LNCaP clone FGC (cell line): ENCODE measurements at places on chromosomes 7 and 10.

DNA sequence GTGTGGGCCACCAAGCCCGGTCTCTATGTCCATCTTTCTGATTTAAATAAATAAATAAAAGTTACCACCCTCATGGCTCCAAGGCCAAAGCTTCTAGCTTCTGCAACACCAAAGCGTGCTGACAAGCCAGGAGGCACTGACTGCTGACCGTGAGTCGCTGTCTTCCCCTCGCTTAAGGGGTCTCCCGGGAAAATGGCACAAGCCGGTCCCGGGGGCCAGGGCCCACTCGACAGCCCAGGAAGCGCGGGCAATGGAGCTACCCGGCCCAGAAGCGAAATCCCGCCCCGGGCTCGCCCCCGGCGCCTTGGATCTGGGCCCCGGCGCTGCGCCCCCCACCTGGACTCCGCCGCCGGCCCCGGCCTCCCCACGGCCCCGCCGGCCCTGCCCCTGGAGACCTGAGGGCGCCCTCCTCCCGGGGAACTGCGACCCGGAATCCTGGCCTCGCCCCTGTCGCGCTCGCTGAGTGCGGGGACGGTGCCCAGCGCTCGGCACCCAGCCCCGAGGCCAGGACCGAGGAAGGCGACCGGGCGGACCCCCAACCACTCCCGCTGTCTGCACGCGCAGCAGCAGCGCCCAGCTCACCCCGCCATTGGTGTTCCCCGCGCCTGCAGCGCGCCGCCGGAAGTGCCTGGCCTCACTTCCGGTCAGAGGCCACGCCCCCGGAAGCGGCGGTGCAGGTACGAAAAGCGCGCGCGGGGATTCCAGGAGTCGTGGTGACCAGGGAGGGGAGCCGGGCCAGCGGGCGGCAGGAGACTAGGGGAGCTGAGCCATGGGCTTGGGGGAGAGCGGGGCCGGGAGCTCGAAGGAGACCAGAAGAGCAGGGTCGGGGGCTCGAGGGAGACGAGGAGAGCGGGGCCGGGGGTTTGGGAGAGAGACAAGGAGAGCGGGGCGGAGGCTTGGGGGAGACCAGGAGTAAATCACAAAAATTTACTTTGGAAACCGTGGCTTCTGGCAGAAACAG is at the start of the genes MRM2 and NUDT1:
Gene MRM2, minus strand, starts transcription at position 626 of the 961 bp plus-strand sequence. Its CDS starts 36 bp downstream, at position 590.
Gene NUDT1, plus strand, starts transcription at position 647 of the 961 bp plus-strand sequence. CDS start 2,349 bp downstream, outside the sequence.
- peak; percentile 22 for DNase-seq

- no peak for DNase-seq
Observed at GRCh38 chr7:144975882-144976281, 140.0 kb upstream of the TPK1 start.

DNA sequence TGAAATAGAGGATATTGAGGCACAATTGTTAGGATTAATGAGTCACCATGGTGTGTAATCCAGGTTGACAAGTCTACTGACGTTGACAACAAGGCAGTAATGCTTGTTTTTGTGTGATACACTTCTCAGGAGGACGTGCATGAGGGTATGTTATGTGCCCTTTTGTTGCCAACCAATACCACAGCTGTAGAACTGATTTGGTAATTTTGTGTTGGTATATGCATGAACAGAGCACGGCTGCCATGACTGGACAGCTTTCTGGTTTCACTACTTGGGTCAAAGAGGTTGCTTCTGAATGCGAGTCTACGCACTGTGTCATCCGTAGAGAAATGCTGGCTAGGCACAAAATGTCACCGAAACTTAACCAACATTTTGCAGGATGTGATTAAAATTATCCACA is 32.9 kb downstream of the PHTF2 start:
- DNase-seq = no peak

DNA sequence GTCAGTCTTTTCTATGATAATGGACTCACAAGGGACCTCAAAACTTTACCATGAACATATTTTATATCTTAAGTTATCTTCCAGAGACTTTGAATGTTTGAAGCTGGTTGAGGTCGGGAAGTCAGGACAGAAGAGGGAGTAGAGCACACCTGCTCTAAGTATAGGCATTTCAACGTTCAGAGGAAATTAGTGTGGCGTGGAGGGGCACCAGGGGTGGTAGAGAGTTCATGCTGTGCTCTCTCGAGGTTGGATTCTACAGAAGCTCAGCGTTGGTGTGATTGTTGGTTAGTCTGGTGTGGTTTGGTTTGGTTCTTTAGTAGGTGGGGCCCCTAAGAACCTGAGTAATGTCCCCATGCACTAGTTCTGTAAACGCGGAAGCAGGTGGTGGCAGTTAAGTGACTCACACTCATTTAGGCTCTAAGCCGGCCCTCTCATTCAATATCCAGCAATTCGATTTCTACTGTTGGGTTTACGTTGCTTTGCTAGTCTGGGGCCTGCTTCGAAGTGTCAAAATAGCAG is 19.8 kb downstream of the CNTNAP2 start:
- no peak for DNase-seq

GRCh38 chr7:48041653-48041970 is 6.3 kb downstream of the C7orf57 start:
- DNase-seq = no peak

DNA sequence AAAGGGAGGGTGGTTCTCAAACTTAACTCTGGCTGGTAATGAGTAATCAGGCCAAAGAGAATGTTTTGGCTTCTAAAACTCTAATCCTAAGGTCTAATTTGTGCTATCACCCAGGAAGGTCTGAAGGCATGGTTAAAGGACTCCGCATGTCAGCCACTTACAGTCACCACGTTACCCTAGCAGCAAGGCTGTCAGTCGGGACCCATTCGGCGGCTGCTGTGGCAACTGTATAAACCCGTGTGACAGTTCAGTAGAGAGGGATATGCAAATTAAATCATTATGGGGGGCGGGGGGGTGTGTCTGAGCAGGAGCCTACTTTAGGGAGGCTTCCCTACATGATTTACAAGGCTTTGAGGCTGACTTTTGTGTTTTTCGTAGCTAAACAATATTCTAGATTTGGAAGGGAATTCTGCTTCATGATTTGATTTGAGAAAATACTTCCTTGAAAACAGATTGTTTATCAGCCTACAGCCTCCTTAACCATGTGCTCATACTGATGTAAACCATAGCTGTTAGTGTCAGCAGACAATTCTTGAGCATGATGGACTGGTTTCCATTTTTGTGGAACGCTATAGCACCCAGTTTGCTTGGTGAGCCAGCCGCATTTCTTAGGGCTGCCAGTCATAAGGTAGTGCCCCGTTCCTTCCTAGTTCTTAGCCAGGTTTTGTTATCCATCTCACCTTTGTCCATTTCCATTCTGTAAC is 284.4 kb downstream of the USP6NL start:
- DNase-seq = no peak

- DNase-seq = no peak
Observed at GRCh38 chr10:59563531-59563930, 146.1 kb downstream of the SLC16A9 start.

GRCh38 chr10:49768731-49769130 is 6.6 kb upstream of the OGDHL start:
- DNase-seq = no peak

- no peak for DNase-seq
Observed at GRCh38 chr10:125159486-125159931, 854 bp downstream of the CTBP2 start.

DNA sequence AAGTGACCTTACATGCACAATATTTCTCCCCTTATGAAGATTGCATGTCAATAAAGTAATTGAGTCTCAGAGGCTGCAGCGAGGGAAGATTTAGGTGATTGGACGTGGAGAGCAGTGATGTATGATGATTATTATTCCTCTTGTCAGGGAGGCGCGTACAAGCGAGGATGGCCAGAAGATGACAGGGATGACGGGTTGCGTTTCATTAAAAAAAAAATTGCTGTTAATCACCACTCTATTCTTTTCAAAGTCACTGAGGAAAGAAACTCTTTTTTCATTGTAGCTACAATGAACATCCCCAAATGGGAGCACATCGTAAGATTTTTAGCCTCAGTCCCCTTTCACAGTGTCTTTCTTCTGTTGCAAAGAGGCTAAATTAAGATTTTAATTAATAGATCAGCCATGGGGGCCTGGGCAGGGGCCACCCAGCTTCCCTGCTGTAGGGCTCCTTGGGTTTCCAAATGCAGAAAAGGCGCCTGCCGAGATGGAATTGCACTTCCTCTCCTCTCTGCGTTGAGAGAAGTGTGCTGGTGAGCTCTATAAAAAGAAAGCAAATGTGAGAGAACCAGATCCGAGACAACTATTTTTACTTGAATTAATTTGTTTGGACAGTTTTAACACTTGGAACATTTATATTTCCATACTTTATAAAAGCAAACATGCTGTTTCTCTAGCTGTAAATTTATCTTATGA is 998.1 kb downstream of the LRMDA start:
- DNase-seq = no peak

- DNase-seq = no peak
Observed at GRCh38 chr10:29408847-29409240, 120.0 kb downstream of the LYZL1 start.

DNA sequence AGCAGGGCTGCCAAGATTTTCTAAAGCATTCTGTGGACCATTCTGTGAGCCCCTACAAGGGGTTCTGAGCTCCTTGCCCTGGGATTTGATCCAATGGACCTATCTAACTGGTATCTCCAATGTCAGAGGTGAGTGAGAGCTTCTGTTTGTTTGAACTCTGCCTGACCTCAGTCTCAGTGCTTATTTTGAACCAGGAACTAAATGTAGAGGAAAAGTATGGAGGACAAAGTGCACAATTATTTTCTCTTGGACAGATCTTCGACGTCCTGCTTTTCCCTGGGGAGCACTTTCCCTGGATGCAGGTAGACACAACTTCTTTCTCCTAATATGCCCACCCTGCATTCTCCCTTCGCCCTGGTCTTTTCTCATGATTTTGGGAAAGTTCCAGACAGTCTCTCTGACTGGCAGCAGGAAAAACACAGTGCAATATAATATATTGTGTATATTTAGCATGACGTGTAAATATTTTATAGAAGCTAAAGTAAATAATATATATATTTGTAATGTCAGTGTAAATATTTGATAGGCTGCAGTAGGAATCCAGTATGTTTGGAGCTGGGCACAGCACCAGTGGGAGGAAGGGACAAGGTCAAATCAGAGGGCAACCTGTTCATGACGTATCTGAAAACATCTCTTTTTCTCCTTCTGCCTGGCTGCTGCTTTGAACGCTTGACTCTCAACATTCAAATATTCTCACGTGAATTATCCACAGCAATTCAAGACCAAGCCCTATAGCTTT is 184.0 kb upstream of the LYZL1 start:
- DNase-seq = peak; percentile 97

- no peak for DNase-seq
Observed at GRCh38 chr10:7082967-7083366, 327.9 kb downstream of the SFMBT2 start.

- DNase-seq = no peak
Observed at GRCh38 chr7:50166997-50167965, 74.2 kb upstream of the ZPBP start.

- DNase-seq = no peak
Observed at GRCh38 chr7:125445836-125446235, 516.2 kb upstream of the POT1 start.

GRCh38 chr10:127148066-127148932 is 48.1 kb downstream of the INSYN2A start:
- DNase-seq = no peak

DNA sequence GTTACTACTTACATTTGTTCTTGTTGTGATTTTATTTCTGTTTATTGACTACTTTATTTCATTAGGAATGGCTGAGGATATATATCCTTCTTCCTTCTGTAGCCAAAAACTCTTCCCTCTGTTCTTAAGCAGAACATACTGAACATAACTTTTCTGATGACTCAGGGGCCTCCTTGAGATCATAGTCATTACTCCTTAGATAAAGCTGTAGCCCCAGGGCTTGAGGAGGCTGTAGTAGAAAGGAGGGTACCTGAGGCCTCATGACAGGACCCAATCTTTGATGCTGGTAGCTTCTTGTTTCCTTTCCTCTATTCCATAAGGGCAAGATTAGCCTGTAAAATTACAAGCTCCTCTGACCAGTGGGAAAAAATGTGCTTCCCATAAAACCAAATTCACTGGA is 41.2 kb upstream of the FGFR2 start:
- DNase-seq = no peak

DNA sequence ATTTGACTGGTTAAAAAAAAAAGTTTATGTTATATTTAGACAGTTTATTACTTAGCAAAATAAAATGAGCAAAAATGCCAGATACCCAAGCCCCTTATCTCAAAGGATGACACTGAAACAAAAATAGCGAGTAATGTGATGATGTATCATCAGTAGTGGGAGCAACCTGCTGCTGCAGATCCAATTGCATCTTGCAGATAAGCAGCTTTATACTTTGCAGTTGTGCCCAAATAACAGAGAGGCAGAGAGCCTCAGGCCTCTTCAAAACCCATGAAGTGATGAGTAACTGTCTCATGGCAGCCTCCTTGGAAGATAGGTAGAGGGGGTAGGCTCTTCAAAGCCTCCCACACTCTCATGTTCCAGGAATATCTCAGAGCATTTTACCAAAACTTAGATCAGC is 468.2 kb upstream of the LRRTM3 start:
- no peak for DNase-seq

DNA sequence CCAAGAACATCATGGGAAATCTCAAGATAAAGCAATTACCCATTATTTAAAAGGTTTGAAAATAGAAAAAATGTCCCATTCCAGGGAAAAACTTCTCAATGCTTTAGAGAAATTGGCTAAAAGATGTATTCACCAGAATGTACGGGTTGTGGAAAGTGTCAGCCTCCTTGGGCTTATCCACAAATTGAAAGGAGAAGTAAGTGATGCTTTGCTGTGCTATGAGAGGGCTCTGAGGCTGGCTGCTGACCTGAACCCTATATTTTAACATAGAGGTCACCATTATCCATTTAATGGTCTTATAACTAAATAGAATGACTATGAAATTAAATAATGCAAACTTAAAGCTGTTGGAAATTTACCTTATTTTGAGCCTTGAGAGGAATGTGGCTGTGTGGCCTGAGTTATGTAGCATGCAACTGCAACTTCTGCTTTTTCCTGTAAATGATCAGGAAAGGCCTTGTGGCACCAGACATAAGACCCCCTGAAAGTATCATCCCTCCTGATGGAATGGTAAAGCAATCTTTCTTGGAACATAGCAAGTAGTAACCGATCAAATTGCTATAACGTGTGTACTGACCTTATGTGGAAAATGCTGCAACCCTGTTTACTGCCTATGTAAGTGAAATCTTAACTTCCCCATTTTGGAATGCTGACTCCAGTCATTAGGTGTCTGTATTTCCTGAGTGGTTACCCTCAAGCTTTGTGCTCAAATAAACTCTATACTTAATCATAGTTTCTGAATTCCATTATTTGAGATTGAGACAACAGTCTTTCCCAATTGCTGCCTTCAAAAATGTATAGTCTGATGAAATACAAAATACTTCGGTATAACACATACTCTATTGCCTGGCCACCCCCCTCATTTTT is 6.9 kb downstream of the IFIT1B start:
- DNase-seq = no peak
